Mesothelial cell of epicardium (in vitro differentiated cells): ENCODE measurements at places on chromosomes 4 and X.

DNA sequence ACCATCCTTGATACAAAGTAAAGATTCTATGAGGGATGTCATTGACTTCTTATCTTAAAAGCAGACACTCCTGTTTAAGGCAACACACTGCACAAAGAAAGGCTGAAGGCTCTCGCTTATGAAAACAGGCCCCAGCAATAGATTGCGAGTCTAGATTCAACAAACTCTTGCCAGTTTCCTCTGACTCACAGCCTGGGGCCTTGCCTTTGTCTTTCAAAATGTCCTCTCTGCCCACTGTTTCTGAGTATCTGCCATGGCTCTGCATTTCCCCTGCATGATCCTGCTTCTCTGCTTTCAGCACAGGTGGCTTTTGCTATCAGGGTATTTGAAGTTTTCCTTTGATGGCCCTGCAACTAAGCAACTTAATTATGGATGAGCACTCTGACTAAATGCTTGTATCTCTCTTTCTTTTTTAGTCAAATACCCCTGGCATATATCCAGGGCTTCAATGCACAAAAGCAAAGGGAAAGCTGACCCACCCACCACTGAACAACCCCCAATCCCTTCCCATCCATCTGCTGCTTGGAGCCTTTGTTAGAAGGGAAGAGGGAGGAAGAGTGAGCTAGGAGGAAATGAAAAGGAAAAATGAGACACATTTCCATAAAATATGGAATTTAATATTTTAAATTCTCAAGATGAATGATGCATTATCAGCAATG lies 32.2 kb downstream of the NDP start:
- DNase-seq: no peak
- no peak overlapping the region for H3K27ac ChIP-seq
- no peaks in the 10 kb centered on the region for H3K36me3 ChIP-seq
- H3K4me3 ChIP-seq: no peak overlapping the region

GRCh38 chrX:13250826-13251580 lies 68.8 kb downstream of the ATXN3L start:
- no peak for DNase-seq
- no peaks in the 10 kb centered on the region for H3K36me3 ChIP-seq
- H3K27me3 ChIP-seq: no peaks in the 10 kb centered on the region

GRCh38 chrX:39982948-39983347 lies 114.8 kb downstream of the BCOR start:
- H3K4me3 ChIP-seq: no peak overlapping the region
- no peak overlapping the region for H3K27ac ChIP-seq
- no peak for DNase-seq
- no peaks in the 10 kb centered on the region for H3K27me3 ChIP-seq

GRCh38 chr4:137685357-137685756 lies 153.1 kb upstream of the PCDH18 start:
- no peak for DNase-seq
- peak overlapping the region; percentile 41 for H3K27ac ChIP-seq
- H3K27me3 ChIP-seq: no peaks in the 10 kb centered on the region
- H3K4me1 ChIP-seq: peaks cover 29% of the 10 kb centered on the region
- H3K36me3 ChIP-seq: no peaks in the 10 kb centered on the region

- no peaks in the 10 kb centered on the region for H3K27me3 ChIP-seq
- no peak overlapping the region for H3K4me3 ChIP-seq
- peaks cover 30% of the 10 kb centered on the region for H3K36me3 ChIP-seq
- H3K4me1 ChIP-seq: peaks cover 48% of the 10 kb centered on the region
- H3K27ac ChIP-seq: peak overlapping the region; percentile 90
- no peak for DNase-seq
These were observed 116.8 kb downstream of the AFAP1 start for GRCh38 chr4:7822877-7823276.

- peaks cover 4% of the 10 kb centered on the region for H3K4me1 ChIP-seq
- no peaks in the 10 kb centered on the region for H3K36me3 ChIP-seq
- H3K4me3 ChIP-seq: no peak overlapping the region
- no peak for DNase-seq
These were observed 199.0 kb upstream of the CXXC4 start for GRCh38 chr4:104693601-104694201.

- H3K36me3 ChIP-seq: no peaks in the 10 kb centered on the region
- H3K27ac ChIP-seq: no peak overlapping the region
- no peak for DNase-seq
- H3K27me3 ChIP-seq: no peaks in the 10 kb centered on the region
- no peaks in the 10 kb centered on the region for H3K4me1 ChIP-seq
- no peak overlapping the region for H3K4me3 ChIP-seq
These were observed 56.5 kb upstream of the CLNK start for GRCh38 chr4:10740891-10741620.

- no peak overlapping the region for H3K4me3 ChIP-seq
- peaks cover 2% of the 10 kb centered on the region for H3K27me3 ChIP-seq
- DNase-seq: no peak
- H3K27ac ChIP-seq: no peak overlapping the region
- H3K4me1 ChIP-seq: no peaks in the 10 kb centered on the region
These were observed 548.1 kb downstream of the PACRGL start for GRCh38 chr4:21248331-21248730.

- H3K27me3 ChIP-seq: no peaks in the 10 kb centered on the region
- no peak for DNase-seq
- no peaks in the 10 kb centered on the region for H3K36me3 ChIP-seq
These were observed 127.3 kb upstream of the AMOT start for GRCh38 chrX:112967903-112968302.

DNA sequence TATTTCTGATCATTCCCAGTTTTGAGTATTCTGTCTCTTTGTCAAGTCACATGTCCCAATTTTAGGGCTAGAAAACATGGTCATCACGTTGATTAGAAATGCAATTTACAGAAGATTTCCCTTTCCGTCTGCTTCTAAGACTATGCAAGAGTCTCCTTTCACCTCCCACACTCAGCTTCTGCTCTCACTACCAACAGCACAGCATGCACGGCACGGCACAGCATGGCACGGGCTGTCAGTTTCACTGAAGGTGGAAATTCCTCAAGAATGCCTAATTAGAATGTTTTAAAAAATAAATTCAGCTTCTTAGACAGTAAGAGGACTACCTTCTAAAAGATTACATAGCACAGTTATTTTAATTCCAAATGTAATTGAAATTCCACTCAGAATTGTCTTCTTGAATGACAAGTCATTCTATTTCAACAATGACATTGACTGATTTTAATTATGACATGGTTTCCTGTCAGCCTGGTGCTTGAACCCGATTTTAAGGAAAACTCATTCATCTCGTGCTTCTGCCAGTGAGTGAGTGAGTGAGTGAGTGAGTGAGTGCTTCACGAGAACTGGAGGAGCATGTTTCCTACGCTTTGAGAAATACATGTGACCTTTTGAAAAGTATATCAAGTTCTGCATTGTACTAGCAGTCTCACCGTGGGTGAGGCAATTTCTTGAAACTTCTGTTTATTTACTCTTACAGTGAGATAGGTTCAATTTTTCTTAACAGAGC lies 124.8 kb upstream of the SORBS2 start:
- H3K27ac ChIP-seq: peak overlapping the region; percentile 7
- H3K27me3 ChIP-seq: peaks cover 2% of the 10 kb centered on the region
- peaks cover 22% of the 10 kb centered on the region for H3K4me1 ChIP-seq
- H3K36me3 ChIP-seq: no peaks in the 10 kb centered on the region
- H3K4me3 ChIP-seq: no peak overlapping the region
- DNase-seq: no peak

- no peak overlapping the region for H3K27ac ChIP-seq
- DNase-seq: no peak
- peaks cover 2% of the 10 kb centered on the region for H3K27me3 ChIP-seq
- H3K36me3 ChIP-seq: no peaks in the 10 kb centered on the region
- H3K4me3 ChIP-seq: no peak overlapping the region
- H3K4me1 ChIP-seq: no peaks in the 10 kb centered on the region
These were observed 363.4 kb downstream of the TMA16 start for GRCh38 chr4:163857903-163858302.

GRCh38 chrX:20399728-20400414 lies 133.2 kb upstream of the RPS6KA3 start:
- no peak for DNase-seq
- H3K27ac ChIP-seq: no peak overlapping the region
- H3K27me3 ChIP-seq: no peaks in the 10 kb centered on the region
- H3K36me3 ChIP-seq: no peaks in the 10 kb centered on the region

GRCh38 chr4:10160281-10160856 lies 43.8 kb upstream of the WDR1 start:
- peaks cover 2% of the 10 kb centered on the region for H3K4me1 ChIP-seq
- H3K36me3 ChIP-seq: no peaks in the 10 kb centered on the region
- peaks cover 21% of the 10 kb centered on the region for H3K27me3 ChIP-seq
- DNase-seq: no peak
- H3K4me3 ChIP-seq: no peak overlapping the region
- H3K27ac ChIP-seq: no peak overlapping the region

- H3K4me3 ChIP-seq: no peak overlapping the region
- no peak overlapping the region for H3K27ac ChIP-seq
- H3K4me1 ChIP-seq: no peaks in the 10 kb centered on the region
- DNase-seq: no peak
- H3K36me3 ChIP-seq: peaks cover 68% of the 10 kb centered on the region
These were observed 34.3 kb downstream of the MXRA5 start for GRCh38 chrX:3312109-3312508.

GRCh38 chr4:77819843-77820648 lies 878 bp upstream of the CNOT6L start:
- peak; percentile 93 for DNase-seq
- H3K36me3 ChIP-seq: no peaks in the 10 kb centered on the region
- peak overlapping the region; percentile 99 for H3K27ac ChIP-seq
- peaks cover 33% of the 10 kb centered on the region for H3K4me1 ChIP-seq
- H3K27me3 ChIP-seq: no peaks in the 10 kb centered on the region
- peak overlapping the region; percentile 98 for H3K4me3 ChIP-seq

DNA sequence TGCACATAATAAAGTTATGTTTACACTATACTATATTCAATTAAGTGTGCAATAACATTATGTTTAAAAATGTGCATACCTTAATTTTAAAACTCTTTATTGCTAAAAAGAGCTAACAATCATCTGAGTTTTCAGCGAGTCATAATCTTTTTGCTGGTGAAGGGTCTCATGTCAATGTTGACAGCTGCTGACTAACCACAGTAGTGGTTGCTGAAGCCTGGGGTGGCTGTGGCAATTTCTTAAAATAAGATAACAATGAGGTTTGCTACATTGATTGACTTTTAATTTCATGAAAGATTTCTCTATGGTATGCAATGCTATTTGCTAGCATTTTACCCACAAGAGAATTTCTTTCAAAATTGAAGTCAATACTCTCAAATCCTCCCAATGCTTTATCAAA lies 58.6 kb downstream of the C4orf46 start:
- peaks cover 7% of the 10 kb centered on the region for H3K36me3 ChIP-seq
- H3K27me3 ChIP-seq: no peaks in the 10 kb centered on the region
- peaks cover 24% of the 10 kb centered on the region for H3K4me1 ChIP-seq
- no peak overlapping the region for H3K27ac ChIP-seq
- no peak overlapping the region for H3K4me3 ChIP-seq

DNA sequence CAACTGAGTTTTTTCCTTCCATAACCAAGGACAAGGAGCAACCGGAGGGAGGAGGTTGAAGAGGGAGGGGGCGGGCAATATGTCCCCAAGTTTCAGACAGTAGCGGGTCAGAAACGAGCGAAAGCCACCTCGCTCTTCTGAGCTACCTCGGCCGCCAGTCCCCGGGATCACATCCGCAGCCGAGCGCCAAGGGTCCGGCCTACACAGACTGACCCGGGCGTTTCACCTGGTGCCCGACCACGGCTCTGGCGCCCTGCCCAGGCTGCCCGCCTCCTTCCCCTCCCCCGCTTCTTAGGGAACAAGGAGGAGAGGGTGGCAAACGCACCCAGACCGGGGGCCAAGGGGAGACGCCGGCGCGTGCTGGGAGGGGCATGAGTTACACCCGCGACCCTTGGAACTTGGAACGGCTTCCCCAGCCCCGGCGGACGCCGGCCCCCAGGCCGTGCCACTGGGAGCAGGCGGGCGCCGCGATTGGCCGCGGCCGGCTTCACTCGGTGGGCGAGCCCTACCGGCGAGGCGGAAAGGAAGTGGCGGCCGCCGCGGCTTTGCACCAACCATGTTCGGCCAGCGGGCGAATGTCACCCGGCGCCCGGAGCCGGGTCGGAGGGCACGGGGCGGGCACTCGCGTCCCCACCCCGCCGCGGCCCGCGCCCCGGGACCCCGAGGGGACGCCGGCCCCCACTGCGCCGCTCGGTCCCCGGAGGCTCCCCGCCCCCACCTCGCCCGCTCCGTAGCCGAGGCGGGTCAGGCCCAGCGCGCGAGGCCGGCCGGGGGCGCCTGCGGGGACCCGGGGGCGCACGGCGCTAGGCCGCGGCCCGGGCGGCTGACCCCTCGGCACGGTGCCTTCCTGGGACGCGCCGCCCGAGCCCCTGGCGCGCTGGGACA lies 1.5 kb downstream of the IRF2 start:
- peaks cover 27% of the 10 kb centered on the region for H3K4me1 ChIP-seq
- H3K36me3 ChIP-seq: peaks cover 1% of the 10 kb centered on the region
- DNase-seq: peak; percentile 77
- H3K27ac ChIP-seq: peak overlapping the region; percentile 95
- peak overlapping the region; percentile 82 for H3K4me3 ChIP-seq

GRCh38 chr4:174147863-174148262 lies 135.6 kb downstream of the FBXO8 start:
- no peaks in the 10 kb centered on the region for H3K36me3 ChIP-seq
- H3K27me3 ChIP-seq: peaks cover 18% of the 10 kb centered on the region
- no peak overlapping the region for H3K27ac ChIP-seq

DNA sequence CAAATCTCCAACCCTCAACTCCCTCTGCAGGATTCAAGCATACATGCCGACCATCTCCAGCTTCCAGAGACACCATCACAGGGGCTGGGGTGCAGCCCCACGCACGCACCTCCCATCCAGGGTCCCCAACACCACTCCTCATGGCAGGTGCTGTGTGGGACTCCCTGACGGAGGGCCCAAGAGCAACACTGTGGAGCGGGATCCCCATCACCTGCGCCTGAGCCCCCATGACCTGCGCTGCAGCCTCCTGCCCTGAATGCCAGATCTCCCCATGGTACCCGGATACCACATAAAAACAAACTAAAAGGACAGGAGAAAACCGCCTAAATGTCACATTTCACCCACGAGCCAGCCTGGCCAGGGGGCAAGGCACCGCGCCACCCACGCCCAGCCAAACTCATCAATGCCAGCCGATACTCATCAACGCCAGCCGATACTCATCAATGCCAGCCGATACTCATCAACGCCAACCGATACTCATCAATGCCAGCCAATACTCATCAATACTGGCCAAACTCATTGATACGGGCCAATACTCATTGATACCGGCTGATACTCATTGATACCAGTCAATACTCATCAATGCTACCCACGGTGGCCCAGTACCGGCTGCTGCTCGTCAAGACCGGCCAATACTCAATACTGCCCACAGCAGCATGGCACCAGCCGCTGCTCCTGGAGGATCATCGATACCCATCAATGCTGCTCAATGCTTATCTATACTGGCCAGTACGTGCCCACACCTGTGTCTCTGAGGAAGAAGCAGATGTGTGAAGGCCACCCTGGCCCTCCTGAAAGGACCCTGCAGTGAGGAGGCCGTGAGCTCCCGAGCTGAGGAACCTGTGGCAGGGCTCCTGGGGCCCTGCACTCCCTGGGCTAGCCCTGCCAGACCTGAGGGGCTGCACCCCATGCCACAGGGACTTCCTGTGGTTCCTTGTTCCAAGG lies 6.2 kb downstream of the CTBP1 start:
- peak overlapping the region; percentile 39 for H3K27ac ChIP-seq
- peaks cover 12% of the 10 kb centered on the region for H3K36me3 ChIP-seq
- H3K4me3 ChIP-seq: no peak overlapping the region
- peak; percentile 35 for DNase-seq
